ENCODE measurements at places on chromosomes 1 and 21.

- no peak for DNase-seq
Measured at GRCh38 chr1:203017692-203018091, 8.6 kb upstream of the PPFIA4 start.

GRCh38 chr1:54986025-54986424 is 5.6 kb downstream of the TMEM61 start:
- DNase-seq = no peak

- DNase-seq = no peak
Measured at GRCh38 chr1:91583326-91583755, 82.7 kb downstream of the CDC7 start.

- no peak for DNase-seq
Measured at GRCh38 chr1:170225781-170226530, 80.2 kb downstream of the NTMT2 start.

DNA sequence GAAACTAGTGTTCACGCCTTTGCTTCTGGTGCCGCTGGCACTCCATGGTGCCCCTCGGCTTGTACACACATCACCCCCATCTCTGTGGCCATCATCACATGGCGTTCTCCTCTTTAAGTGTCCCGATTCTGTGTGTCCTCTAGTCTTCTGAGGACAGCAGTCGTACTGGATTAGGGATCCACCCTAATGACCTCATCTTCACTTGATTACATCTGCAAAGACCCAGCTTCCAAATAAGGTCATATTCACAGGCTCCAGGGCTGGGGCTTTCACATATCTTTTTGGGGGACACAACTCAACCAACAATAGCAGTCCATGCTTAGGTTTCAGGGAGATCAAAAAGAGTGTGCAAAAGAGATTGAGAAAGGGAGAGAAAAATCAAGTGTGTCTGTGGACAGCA is 64.9 kb downstream of the HLCS start:
- DNase-seq = no peak

GRCh38 chr1:188155261-188155660 is 1326.5 kb downstream of the PLA2G4A start:
- no peak for DNase-seq

DNA sequence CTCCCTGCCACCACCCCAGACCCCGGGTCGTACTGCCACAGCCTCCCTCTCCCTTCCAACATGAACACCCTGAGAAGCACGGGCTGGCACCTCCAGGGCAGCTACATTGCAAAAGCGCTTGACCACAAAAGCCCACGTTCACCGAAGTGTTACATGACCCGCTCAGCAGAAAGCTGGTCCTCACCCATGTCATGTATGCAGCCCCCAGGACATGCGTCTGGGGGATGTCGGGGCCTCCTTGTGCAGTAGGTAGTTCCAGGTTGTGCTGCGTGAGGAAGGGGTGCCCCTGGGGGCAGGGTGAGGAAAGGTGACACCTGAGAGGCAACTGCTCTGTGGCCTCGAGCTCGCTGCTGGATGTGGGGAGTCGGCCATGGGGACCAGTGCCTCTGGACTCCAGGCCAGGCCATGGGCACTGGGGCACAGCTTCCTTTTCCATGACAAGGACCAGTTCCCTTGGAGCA is 102.0 kb upstream of the C1orf174 start:
- DNase-seq = no peak

GRCh38 chr21:27739187-27739586 is 772.3 kb upstream of the ADAMTS5 start:
- DNase-seq = no peak

- DNase-seq = no peak
Measured at GRCh38 chr1:67290236-67290635, 17.4 kb upstream of the IL12RB2 start.

GRCh38 chr1:35777109-35777508 is 7.3 kb upstream of the CLSPN start:
- DNase-seq = no peak

DNA sequence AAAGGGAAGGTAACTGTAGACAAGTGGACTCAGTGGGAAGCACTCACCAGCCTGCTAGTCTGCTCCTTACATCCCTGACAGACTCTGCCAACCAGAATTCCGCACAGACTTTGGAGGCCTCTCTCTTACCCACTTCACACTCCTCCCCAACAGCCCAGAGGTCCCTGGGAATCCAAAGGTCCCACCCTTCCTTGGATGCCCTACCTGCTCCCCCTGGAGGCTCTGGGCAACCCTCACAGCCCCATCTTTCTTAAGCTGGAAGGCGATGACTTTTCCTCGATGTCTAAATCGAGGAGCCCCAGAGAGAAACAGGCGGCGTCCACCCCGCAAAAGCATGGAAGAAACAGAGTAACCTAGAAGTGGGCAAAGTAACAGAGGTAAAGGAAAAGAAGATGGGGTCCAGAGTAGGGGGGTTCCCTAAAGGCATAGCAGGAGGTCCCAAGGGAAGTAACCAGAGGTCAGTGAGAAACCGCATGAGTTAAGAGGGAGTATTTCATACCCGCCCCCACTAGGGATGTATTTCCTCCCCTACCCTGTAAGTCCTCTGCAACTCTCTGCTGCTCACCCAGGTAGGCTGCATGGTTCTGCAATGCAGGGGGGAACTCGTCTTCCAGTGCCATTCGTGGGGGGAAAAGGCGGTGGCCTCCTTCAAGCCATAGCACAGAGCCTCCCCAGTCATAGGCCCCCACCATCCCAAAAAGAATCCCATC is 8.4 kb downstream of the ITGA10 start:
- DNase-seq = no peak

DNA sequence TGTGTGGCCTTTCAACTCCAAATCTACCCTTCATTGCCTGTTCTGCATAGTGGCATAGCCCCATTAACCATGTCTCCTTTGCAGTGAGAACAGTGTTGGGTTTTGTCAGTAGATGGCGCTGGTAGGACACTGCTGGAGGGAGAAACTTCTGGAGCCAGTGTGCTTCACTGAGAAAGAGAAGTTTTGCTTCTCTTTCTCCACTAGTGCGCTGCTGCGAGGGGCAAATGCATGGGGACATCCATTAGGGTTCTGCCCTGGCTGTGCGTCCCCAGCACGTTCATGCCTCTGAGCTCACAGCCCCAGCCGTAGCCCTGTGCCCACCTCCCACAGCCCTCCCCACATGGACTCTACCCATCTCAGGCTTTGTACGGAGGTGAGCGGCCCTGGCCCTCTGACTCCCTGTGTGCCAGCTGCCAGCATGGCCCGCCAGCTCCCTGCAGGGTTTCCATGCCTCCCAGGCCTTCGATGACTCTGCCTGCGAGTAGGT is 53.1 kb downstream of the RIMS3 start:
- peak; percentile 64 for DNase-seq

DNA sequence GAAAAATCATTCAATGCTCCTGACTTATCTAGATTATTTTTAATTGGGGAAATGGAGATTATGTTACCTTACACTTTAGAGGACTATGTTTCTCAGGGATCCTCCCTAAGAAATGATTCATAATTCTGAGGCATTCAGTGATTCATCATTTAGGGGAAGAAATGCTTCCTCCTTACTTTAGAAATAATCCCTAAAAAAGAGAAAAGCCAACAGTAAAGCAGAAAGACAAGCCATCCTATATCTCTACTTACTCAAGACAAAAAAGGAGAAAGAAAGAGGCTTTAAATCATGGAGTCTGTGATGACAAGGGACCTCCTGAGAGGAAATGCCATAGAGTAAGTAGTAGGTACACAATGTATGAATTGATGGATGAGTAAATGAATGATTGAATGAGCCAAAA is 137.0 kb downstream of the BRINP2 start:
- DNase-seq = no peak

GRCh38 chr1:203278082-203278884 is 27.0 kb upstream of the BTG2 start:
- no peak for DNase-seq

DNA sequence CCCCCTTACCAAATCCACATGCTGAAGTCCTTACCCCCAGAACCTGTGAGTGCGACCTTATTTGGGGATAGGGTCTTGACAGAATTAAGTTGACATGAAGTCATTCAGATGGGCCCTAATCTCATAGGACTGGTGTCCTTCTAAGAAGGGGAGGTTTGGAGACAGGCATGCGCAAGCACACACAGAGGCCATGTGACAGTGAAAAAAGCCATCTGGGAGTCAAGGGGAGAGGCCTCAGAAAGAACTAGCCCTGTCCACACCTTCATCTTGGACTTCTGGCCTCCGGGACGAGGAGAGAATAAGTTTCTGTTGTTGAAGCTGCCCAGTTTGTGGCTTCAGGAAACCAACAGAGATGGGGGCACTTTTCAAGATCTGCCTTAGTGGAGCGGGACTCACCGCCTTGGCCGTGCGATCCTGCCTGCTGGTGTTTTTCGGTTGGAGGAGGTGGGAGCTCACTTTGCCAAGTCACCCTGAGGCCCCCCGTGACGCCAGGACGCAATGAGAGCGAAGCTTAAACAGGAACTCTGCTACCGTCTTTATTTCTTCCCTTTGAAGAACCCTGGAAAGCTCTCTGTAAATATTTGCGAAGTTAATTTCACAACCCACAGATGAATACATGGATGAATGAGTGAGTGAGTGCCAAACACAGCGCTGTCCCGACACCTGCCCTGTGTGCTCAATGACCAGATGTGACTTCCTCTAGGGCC is 42.5 kb upstream of the C1orf174 start:
- DNase-seq = peak; percentile 93

GRCh38 chr21:31915566-31915965 is 42.7 kb downstream of the HUNK start:
- DNase-seq = no peak

- no peak for DNase-seq
Measured at GRCh38 chr1:206014601-206015000, 9.1 kb downstream of the CTSE start.

DNA sequence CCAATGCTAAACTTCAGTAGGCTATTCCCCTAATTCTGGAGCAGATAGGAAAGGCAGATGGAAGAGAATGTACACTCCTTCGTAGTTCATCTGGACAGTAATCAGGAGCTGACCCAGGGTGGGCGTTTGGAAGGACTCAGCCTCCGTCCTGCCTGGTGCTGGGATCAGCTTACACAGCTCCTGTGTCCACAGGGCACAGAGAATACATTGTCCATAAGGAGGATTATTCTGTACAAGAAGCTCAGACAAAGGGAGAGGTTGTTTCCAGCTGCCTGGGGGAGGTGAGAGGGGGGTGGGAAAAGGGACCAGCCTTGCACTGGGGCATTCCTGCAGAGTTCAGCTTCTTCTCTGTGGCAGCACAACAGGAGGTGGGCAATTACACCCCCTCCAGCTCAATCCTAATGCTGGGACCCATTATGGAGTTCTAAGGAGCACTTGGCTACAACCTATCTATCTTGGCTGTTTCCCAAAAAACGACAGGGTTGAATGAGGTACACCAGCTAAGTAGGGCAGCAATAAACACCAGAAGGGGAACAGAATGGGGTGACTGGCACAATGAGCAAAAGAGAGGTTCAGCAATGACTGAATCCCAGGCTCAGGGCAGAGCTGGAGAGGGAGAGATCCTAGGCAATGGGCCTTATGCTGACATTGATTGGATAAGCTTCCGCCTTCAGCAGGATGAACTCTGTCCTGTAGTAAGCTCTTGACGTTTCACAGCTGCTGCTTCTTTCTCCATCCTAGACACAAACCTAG is 7.4 kb downstream of the MED8 start:
- DNase-seq = peak; percentile 95

DNA sequence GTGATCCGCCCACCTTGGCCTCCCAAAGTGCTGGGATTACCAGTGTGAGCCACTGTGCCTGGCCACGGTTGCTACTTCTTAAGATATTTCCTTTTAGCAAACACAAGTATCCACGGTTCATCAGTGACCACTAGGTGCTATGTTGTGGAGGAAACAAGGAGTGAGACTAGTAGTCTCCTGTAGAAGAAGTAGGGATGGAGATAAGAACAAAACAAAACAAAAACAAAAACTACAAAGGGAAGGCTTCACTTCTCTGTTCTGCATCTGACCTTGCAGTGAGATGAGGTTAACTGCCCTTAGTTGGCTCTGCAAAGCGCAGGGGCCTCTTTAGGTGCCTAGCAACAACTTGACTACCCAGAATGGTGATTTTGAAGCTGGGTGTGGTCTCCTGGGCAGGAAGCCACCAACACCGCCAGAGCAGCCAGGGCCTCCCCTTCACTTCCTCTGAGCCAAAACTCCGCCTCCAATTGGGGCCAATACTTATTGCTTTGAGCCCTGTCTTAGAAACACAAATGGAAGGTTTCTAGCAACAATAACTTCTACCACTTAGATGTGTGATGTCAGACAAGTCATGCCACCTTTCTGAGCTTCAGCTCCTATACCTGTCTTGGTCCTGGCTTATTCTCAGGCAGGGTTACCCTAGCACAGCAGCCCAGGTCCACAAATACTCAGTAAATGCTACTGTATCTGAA is 12.8 kb upstream of the CDC42 start:
- peak; percentile 99 for DNase-seq

- DNase-seq = no peak
Measured at GRCh38 chr1:22639286-22639685, 2.9 kb downstream of the C1QA start.

DNA sequence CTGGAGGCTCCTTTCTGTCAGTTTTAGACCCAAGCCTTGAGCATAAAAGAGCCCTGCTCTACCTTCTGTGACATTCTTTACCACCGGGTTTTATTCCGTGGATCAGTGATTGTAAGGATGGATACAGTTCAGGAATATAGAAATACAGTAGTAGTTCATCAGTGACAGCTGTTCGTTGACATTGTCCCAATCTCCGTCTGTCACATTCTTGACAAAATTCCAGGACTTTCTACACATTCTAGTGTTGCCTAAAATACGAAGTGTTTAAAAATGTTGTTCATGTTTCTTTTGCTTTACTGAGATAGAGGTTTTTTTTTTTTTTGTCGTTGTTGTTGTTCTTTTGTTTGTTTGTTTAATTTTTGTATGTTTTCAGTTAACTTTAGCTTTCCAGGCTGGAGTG is 29.9 kb downstream of the MAP10 start:
- no peak for DNase-seq

- peak; percentile 14 for DNase-seq
Measured at GRCh38 chr1:115976062-115976920, at the start of gene SLC22A15. TSS of gene SLC22A15 (plus strand) at chr1:115976513. CDS start at chr1:115976628, 115 bp downstream.

DNA sequence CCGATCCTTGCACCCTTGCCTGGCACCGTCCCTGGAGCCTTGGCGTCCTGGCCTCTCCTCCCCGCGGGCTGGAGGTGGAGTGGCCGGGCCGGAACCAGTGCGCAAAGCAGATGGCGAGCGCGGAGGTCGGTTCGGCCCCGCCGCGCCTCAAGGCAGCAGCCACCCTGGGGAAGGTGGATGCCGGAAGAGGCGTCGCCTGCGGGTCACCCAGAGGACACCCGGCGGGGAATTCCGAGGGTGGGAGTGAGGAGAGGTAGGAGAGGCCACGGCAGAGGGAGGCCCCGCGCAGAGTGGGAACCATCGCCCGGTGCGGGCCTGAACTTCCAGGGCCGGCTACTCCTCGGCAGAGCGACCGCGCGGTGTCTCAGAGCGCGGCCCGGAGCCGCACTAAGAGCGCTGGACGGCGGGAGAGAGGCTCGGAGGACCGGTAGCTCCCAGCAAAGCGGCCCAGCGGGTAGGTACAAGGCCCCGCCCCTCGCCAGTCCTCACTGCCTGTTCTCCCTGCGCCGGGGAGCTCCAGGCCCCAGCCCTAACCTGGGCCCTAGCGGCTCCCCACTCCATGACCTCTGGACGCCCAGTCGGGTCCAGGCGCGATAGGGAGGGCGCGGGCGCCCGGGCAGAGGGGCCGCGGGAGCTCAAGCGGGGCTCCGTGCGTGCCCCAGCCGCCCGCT is at the start of gene RNF207:
RNF207 (plus strand) TSS at position 271 of the 671 bp plus-strand sequence. CDS start 417 bp downstream, outside the sequence.
- DNase-seq = peak; percentile 56

- DNase-seq = peak; percentile 85
Measured at GRCh38 chr1:154955718-154956543, at the start of gene PBXIP1. TSS of gene PBXIP1 (minus strand) at chr1:154956099. CDS start at chr1:154953721, 2,378 bp downstream.

GRCh38 chr1:38183096-38183495 is 136.5 kb upstream of the POU3F1 start:
- DNase-seq = no peak

- DNase-seq = no peak
Measured at GRCh38 chr1:54585181-54586066, 37.4 kb downstream of the ACOT11 start.

Data from DMS79 treated with DMSO at 0.1 percent for 48 hours (cell line).